ENCODE measurements at places on chromosomes 3 and 15. TPM values are rescaled to one million over a fixed set of nuclear protein-coding genes. Genes with fewer than 3 reads are reported as not detected.

- no peaks in the 10 kb centered on the region for H3K27me3 ChIP-seq
- H3K4me1 ChIP-seq, result no peaks in the 10 kb centered on the region
- no peaks in the 10 kb centered on the region for H3K36me3 ChIP-seq
- no peak overlapping the region for H3K4me3 ChIP-seq
Measured at GRCh38 chr3:146732325-146732724, 127.2 kb upstream of the PLSCR5 start.

- no peaks in the 10 kb centered on the region for H3K27me3 ChIP-seq
- H3K4me1 ChIP-seq, result no peaks in the 10 kb centered on the region
- H3K36me3 ChIP-seq, result no peaks in the 10 kb centered on the region
- H3K4me3 ChIP-seq, result no peak overlapping the region
- no peak for DNase-seq
- H3K27ac ChIP-seq, result no peak overlapping the region
Measured at GRCh38 chr3:195566797-195567196, 16.9 kb downstream of the APOD start.

GRCh38 chr15:101276501-101277037 lies 716 bp downstream of the SELENOS start:
- peaks cover 20% of the 10 kb centered on the region for H3K4me1 ChIP-seq
- no peak for DNase-seq
- peak overlapping the region; percentile 75 for H3K27ac ChIP-seq
- H3K4me3 ChIP-seq, result peak overlapping the region; percentile 92
- H3K36me3 ChIP-seq, result peaks cover 56% of the 10 kb centered on the region

GRCh38 chr3:10647376-10647775 lies 142.0 kb upstream of the ATP2B2 start:
- no peaks in the 10 kb centered on the region for H3K27me3 ChIP-seq
- no peaks in the 10 kb centered on the region for H3K36me3 ChIP-seq
- DNase-seq, result no peak
- H3K4me1 ChIP-seq, result no peaks in the 10 kb centered on the region

DNA sequence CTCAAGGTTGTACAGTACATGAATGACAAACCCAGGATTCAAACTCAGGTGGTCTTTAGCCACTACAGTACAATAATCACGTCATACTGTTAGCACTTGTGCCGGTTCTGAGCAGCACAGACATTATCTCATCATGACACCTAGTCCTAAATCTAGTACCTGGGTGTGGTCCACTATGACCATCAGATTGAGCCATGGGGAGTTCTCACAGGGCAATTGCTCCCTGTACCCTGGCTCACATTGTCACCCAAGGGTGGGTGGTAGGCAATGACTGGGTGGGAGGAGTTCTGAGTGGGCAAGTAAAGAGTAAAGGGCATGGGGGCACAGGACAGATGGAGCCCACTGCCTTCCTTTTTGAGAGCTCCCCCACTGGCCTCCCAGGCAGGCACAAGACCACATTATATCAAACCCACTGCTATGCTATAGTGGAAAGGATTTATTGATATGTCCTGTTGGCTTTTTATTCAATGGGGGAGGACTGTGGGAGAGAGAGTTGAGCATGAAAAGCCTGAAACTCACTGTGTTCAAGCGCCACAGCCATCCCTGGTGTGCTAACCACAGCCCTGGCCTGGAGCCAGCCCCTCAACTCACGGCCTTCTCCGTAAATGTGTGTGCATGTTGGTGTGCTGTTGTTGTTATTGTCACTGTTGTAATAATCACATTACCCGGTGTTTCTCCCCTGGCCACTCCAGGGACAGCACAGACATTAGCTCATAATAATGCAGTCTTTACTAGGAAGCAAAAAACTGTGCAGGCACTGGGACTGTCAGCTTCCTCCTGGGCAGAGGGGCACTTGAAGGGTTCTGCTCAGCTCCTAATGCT lies 27.3 kb downstream of the ADCY5 start:
- no peak overlapping the region for H3K4me3 ChIP-seq
- H3K4me1 ChIP-seq, result no peaks in the 10 kb centered on the region
- no peaks in the 10 kb centered on the region for H3K36me3 ChIP-seq
- H3K27ac ChIP-seq, result no peak overlapping the region

DNA sequence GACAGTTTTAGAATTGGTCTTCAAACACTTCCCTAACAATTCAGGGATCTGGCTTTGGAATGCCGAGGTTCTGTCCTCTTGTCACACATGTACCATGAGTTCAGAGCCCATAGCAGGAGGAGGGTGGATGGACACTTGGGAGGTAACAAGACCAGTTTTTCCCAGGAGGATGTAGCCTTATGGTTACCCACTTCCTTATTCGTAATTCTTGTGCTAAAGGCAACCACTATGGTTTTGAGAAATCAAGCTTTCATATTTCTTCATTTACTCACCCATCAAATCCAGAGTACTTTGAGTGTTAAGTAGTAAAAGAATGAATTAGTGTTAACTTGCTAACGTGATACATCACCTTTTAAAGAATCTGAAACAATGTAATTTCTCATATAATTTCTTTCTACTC lies 479.6 kb upstream of the ALCAM start:
- H3K27me3 ChIP-seq, result no peaks in the 10 kb centered on the region
- no peaks in the 10 kb centered on the region for H3K36me3 ChIP-seq
- H3K27ac ChIP-seq, result no peak overlapping the region
- no peak for DNase-seq
- H3K4me3 ChIP-seq, result no peak overlapping the region

DNA sequence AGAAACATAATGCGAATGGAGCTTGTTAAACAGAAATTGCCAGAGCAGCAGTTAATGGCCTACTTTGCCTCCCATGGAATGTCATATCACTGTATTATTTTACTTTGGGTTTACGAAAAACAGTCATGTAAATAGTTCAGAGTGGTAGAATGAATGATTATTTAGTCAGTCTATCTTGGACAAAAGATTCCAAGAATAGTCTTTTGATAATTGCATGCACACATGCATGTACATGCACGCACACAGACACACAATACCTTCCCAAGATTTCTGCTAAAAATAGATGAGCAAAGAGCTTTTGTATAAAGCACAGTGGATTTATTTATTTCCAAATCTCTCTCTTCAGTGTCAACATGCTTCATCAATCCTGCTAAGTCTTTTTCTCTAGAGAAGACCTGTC lies 800.7 kb downstream of the DIPK2A start:
- H3K4me3 ChIP-seq, result no peak overlapping the region
- H3K27me3 ChIP-seq, result no peaks in the 10 kb centered on the region
- no peaks in the 10 kb centered on the region for H3K36me3 ChIP-seq
- no peak overlapping the region for H3K27ac ChIP-seq

DNA sequence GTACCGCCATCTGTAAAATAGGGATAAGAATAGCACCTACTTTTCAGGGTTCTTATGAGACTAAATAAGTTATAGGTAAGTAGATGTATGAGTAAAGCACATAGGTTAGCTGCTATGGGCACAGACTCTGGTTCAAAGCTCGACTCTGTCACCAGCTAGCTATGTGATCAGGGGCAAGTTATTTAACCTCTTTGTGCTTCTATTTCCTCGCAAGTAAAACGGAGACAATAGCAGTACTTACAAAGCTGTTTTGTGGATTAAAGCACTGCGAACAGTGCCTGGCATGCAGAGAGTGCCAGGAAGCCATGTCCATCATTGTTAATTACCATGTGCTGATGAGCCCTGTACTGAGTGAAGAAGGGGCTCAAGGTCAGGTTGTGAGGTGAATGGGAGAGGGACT lies 1.9 kb downstream of the LAMP3 start:
- peaks cover 15% of the 10 kb centered on the region for H3K4me1 ChIP-seq
- H3K4me3 ChIP-seq, result no peak overlapping the region
- no peak overlapping the region for H3K27ac ChIP-seq
- H3K36me3 ChIP-seq, result no peaks in the 10 kb centered on the region
- no peak for DNase-seq

GRCh38 chr3:165505657-165506056 lies 309.5 kb upstream of the SLITRK3 start:
- H3K4me1 ChIP-seq, result no peaks in the 10 kb centered on the region
- no peak overlapping the region for H3K4me3 ChIP-seq

DNA sequence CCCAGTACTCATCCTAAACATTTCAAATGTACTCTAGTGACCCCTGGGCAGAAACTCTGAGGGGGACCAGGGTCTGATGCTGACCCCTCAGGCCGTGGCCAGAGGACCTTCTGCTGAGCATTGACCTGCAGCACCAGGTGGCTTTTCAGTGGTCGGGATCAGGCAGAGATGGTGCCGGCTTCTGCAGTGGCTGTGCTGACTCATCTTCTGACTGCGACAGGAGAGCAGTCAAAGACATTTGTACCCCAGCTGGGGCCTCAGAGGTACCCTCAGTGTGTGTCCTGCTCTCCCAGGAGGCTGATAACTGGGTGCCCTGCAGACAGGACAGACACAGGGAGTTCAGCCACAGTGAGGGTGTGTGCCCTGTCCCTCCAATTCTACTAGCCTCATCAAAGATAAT lies 36.6 kb upstream of the IQCF6 start:
- no peak overlapping the region for H3K27ac ChIP-seq
- no peak overlapping the region for H3K4me3 ChIP-seq
- H3K27me3 ChIP-seq, result no peaks in the 10 kb centered on the region
- H3K4me1 ChIP-seq, result no peaks in the 10 kb centered on the region
- H3K36me3 ChIP-seq, result no peaks in the 10 kb centered on the region

DNA sequence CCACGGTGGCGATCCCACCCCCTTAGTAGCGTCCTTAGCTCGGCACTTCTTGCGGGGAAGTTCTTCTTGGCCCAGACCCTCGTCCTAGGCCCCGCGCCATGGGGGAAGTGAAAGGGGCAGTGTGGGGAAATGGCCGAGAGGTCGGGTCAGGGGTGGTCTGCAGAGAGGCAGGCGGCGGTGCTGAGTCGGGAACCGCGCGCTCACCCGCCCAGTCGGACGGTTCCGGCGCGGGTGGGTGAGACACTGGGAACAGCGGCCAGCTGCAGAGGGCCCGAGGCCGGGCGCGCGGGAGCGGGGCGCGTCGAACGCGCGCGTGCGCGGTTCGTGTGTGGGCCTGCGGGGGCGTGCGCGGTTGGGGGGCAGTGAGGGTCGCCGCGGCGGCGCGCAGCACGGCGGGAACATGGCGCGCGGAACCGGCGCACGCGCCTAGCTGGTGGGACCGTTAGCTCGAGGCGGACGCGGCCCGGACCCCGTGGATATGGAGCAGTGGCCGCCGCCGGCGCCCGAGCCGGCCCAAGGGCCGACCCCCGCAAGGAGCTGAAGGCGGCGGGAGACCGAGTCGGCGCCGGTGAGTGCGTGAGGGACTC lies 246.9 kb downstream of the GOLGA6L6 start:
- no peak overlapping the region for H3K4me3 ChIP-seq
- no peaks in the 10 kb centered on the region for H3K27me3 ChIP-seq
- H3K27ac ChIP-seq, result no peak overlapping the region
- H3K36me3 ChIP-seq, result no peaks in the 10 kb centered on the region
- no peaks in the 10 kb centered on the region for H3K4me1 ChIP-seq

DNA sequence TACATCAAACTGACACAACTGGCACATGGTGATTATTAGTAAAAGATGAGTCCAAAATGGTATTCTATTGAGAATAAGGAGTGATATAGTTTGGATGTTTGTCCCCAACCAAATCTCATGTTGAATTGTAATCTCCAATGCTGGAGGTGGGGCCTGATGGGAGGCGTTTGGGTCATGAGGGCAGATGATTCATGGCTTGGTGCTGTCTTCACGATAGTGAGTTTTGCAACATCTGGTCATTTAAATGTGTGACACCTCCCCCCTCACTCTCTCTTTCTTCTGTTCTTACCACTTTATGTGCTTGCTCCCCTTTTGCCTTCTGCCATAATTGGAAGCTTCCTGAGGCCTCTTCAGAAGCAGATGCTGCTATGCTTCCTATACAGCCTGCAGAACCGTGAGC lies 90.6 kb downstream of the RSL24D1 start:
- no peak overlapping the region for H3K27ac ChIP-seq
- H3K36me3 ChIP-seq, result no peaks in the 10 kb centered on the region
- peaks cover 2% of the 10 kb centered on the region for H3K27me3 ChIP-seq
- no peaks in the 10 kb centered on the region for H3K4me1 ChIP-seq

DNA sequence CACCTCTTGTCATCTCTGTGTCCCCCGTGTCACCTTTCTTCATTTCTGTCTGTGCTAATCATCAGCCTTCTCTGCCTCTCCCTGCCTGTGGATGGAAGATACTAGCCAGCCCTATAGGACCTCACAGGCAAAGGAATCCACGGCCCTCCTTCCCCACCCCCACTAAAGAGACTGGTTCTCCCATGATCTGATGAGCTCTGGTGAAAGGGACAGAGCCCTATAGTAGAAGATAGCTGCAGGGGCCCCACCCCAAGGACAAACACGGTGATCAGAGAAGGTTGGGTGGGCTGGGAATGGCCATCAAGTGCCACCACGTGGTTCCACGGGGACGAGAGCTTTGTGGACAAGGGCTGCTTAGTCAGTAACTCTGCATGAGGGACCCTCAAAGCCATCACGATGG lies 27.8 kb upstream of the RASA2 start:
- H3K4me1 ChIP-seq, result peaks cover 6% of the 10 kb centered on the region
- no peaks in the 10 kb centered on the region for H3K27me3 ChIP-seq
- no peaks in the 10 kb centered on the region for H3K36me3 ChIP-seq
- DNase-seq, result no peak

GRCh38 chr3:49022688-49023171 lies 809 bp downstream of the NDUFAF3 start:
- H3K36me3 ChIP-seq, result peaks cover 26% of the 10 kb centered on the region
- H3K4me3 ChIP-seq, result peak overlapping the region; percentile 82
- no peaks in the 10 kb centered on the region for H3K27me3 ChIP-seq
- no peak for DNase-seq
- H3K4me1 ChIP-seq, result peaks cover 37% of the 10 kb centered on the region

DNA sequence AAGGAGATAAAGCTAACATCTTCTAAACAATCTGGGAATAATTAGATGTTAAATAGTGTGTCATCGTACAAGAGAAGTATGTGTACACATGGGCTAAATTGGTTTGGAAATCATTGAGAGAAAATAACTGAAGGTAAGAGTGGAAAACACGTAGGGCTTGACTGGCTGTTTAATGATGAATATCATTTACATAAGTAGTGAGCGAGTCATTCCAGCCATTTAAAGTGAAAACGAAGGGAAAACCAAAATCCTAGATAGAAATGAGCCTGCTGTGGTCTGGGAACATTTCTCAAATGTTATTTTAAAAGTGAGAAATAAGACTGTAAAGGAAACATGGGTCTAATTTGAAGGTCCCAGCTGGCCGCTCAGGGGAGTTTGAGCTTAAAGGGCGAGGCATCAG lies 41.9 kb upstream of the KCNMB2 start:
- no peak for DNase-seq
- no peak overlapping the region for H3K4me3 ChIP-seq
- no peaks in the 10 kb centered on the region for H3K27me3 ChIP-seq

DNA sequence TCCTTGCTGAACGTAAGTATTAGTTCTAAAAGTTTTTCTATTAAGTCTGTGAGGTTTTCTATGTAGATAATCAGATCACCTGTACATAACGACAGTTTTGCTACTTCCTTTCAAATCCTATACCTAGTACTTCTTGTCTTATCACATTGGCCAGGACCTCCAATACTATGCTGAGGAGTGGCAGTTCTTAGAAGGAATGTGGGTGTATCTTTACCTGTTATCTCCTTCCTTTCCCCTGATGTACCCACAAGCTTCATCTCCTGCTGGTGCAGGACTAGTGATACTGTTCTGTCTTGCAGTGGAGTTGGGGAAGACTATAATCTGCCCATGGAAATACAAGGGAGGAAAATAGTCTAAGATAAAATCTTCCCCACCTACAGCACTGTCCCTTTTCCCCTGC lies 16.8 kb upstream of the CA12 start:
- no peaks in the 10 kb centered on the region for H3K4me1 ChIP-seq
- H3K36me3 ChIP-seq, result no peaks in the 10 kb centered on the region
- no peak overlapping the region for H3K4me3 ChIP-seq

Gene MYO5C
- total RNA-seq, result 0.45 TPM

Gene PYGO1
- total RNA-seq, result 0.16 TPM

Gene EXD1
- not detected for total RNA-seq

Gene CRBN
- 126 TPM for total RNA-seq

Gene LEKR1
- total RNA-seq, result 1.1 TPM

Gene AMIGO3
- total RNA-seq, result 1.9 TPM

Gene GOLGA6L10
- 2.7 TPM for total RNA-seq

Gene MEX3B
- total RNA-seq, result 1.4 TPM

Gene RBMS3
- not detected for total RNA-seq

Gene IGSF11
- not detected for total RNA-seq

Data from natural killer cell (primary cell).